ENCODE measurements at places on chromosomes 16 and 17.

- no peak for DNase-seq
Measured at GRCh38 chr17:47733674-47734410, 806 bp downstream of the TBX21 start.

- DNase-seq, result no peak
Measured at GRCh38 chr16:86363057-86363490, 147.3 kb upstream of the FOXF1 start.

DNA sequence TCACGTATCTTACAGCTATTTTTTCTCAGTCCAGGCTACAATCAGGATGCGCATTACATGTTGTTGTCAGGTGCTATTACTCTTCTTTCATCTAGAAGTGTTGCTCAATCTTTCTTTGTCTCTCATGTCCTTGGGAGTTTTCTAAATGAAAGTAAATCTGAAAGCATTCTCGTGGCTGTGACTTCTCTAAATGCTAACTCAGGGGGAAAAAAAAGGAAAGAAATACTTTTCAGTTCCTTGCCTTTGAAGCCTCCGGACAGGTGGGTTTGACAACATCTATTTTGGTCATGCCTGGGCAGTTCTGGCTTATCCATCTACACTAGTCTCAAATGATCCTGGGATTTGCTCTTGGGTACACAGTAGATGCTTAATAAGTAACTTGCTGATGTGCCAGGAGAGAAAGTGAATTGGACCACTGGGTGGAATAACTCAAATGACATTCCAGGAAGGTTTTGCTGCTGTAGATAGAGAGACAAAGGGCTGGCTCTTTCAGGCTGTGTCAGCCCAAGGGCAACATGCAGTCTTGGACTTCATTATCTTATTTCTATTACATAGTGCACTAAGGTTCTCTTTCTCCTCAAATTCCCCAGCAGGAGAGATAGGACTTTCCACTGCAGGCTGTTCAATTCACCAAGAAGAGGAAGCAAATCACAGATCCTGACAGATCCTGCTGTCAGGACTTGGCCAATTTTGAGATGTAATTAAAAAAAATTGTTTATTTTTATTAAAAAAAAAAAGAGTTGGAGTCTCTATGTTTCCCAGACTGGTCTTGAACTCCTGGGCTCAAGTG is 63.6 kb upstream of the NFAT5 start:
- DNase-seq, result no peak

DNA sequence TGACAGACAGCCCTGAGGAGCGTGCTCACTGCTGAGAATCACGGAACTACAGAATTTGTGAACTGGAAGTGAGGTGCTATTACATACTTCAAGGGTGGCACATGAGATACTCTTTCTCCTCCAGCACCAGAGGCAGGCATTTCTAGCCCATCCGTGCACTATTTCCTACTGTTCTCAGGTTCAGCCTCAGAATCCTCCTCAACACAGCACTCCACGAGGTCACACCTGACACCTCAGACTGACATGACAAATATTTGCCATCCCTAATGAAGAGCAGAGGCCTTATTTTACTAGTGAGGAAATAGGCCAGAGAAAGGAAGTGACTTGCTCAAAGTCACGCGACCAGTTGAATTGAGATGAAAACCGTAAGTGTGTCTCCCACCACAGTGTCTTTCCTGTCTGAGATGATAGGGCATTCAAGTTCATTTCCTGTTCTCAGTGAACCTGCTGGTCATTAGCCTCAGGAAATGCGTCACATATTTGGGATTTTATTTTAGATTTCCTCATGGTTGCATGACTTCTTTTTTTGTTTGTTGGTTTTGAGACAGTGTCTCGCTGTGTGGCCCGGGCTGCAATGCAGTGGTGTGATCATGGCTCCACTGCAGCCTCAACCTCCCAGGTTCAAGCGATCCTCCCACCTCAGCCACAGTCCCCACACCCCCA is 23.6 kb downstream of the SEZ6 start:
- DNase-seq, result no peak

DNA sequence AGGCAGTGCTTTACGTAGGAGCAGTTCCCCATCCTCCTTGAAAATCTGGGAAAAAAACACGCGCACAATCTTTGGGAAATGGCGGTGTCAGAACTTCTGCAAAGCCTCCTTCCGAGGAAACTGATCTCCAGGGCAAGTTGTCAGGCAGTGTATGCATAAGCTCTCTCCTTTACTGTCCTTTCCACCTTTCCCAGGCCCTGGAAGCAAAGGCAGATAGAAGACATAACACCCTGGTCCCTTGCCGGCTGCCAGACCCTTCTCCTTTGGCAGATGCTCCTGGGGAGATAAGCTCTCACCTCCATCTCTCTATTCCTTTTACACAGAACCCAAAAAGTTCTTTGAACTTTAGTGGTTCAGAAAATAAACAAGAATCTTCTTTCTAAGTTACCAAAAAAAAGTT is 12.4 kb downstream of the TOB1 start:
- DNase-seq, result no peak

- no peak for DNase-seq
Measured at GRCh38 chr16:67653789-67654402, 6.2 kb downstream of the ACD start.

GRCh38 chr17:68698746-68699145 is 97.6 kb upstream of the FAM20A start:
- DNase-seq, result peak; percentile 11

- DNase-seq, result no peak
Measured at GRCh38 chr17:75683583-75683982, 16.4 kb downstream of the SAP30BP start.

DNA sequence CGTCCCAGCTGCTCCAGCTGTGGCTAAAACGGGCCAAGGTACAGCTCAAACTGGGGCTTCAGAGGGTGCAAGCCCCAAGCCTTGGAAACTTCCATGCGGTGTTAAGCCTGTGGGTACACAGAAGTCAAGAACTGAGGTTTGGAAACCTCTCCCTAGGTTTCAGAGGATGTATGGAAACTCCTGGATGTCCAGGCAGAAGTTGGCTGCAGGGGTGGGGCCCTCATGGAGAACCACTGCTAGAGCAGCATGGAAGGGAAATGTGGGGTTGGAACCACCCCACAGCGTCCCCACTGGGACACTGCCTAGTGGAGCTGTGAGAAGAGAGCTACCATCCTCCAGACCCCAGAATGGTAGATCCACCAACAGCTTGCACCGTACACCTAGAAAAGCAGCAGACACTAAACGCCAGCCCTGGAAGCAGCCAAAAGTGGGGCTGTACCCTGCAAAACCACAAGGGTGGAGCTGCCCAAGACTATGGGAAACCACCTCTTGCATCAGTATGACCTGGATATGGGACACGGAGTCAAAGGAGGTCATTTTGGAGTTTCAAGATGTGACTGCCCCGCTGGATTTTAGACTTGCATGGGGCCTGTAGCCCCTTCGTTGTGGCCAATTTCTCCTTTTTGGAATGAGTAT is 2.2 kb downstream of the SDR42E1 start:
- DNase-seq, result no peak

DNA sequence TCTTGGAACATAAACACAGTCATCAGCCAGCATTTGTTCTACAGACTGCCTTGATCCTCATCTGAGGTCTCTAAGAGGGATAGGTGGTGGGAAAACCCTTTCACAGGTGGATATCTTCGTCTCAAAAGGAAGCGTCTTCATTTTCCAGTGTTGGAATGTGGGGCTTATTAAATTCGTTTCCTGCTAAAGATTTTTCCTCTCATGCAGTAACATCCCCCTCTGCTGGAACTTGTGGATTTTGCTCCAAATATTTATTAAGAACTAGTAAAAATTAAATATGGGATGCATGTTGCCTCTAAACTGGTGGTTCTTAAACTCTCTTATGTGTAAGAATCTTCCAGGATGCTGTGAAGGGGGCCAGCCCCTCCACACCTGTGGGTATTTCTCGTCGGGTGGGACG is 20.1 kb upstream of the MLYCD start:
- DNase-seq, result peak; percentile 33

- DNase-seq, result no peak
Measured at GRCh38 chr16:64339052-64339770, 782.7 kb downstream of the CDH11 start.
